AG04450 (cell line): ENCODE measurements at places on chromosomes 2 and 18. TPM values are rescaled to one million over a fixed set of nuclear protein-coding genes. Genes with fewer than 3 reads are reported as not detected.
A peak's percentile ranks its signal among the peaks of the same experiment; 100 is the strongest.

NT5DC4 gene
- polyA plus RNA-seq, result not detected in 2 replicates

PSD4 gene
- polyA plus RNA-seq, result 0.32 and 0.37 TPM in 2 replicates

CCBE1 gene
- polyA plus RNA-seq, result 40.4 and 51.5 TPM in 2 replicates

AFG3L2 gene
- 30.3 and 38.0 TPM in 2 replicates for polyA plus RNA-seq

FAP gene
- polyA plus RNA-seq, result 300 and 374 TPM in 2 replicates

UGT1A5 gene
- polyA plus RNA-seq, result not detected in 2 replicates

GRCh38 chr2:99398303-99398702 is 61.1 kb downstream of the EIF5B start:
- no peak for DNase-seq

DNA sequence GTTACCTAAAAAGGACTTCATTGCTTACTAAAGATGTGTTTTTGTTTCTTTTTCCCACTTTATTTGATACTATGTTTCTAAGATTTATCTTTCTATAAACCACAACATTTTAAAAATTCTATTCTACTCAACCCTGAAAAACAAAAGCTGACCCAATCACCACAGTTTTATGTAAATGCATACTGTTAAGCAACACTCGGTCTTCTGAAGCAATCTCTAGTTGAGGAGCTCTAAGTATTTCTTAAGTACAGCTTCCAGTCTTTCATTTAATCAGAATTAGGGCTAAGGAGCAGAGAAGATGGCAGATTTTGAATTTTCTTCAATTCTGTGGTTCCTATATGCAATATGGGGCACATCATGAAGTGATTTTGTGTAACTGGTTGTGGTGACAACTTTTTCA is 72.2 kb upstream of the SLC4A10 start:
- no peak for DNase-seq

DNA sequence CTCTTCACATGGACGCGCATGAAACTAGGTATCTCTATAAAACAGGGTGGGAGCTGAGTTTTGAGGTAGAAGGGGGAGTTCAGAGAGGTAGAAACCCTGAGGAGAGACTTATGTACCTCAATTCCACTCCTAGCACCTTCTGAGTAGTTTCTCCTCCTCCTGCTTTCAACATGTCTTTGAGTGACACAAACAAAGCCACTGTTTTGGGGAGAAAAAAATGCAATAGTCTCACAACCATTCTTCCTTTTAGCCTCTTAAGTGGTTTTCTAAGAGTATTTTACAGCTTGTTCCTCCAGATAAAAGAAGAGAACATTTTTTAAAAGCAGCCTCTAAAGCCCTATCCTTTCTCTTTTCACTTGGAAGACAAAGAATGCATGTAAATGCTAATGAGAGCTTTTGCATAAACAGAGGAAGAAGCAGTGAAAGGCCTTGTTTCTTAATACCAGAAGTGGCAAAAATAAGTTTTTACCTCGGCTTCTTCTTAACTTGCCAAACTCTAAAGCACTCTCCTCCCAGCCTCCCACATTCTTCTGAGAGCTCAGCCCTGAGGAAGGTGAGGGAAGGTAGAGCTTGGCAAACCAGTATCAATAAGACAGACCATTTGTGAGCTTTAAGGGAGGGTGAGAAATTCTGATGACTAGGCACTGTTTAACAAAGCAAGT is 1304.4 kb upstream of the ACVR2A start:
- DNase-seq, result no peak

- no peak for DNase-seq
Observed at GRCh38 chr18:50559752-50560680, at the start of gene MAPK4. TSS of gene MAPK4 (plus strand) at chr18:50560087. CDS start at chr18:50663959, 103,872 bp downstream.

DNA sequence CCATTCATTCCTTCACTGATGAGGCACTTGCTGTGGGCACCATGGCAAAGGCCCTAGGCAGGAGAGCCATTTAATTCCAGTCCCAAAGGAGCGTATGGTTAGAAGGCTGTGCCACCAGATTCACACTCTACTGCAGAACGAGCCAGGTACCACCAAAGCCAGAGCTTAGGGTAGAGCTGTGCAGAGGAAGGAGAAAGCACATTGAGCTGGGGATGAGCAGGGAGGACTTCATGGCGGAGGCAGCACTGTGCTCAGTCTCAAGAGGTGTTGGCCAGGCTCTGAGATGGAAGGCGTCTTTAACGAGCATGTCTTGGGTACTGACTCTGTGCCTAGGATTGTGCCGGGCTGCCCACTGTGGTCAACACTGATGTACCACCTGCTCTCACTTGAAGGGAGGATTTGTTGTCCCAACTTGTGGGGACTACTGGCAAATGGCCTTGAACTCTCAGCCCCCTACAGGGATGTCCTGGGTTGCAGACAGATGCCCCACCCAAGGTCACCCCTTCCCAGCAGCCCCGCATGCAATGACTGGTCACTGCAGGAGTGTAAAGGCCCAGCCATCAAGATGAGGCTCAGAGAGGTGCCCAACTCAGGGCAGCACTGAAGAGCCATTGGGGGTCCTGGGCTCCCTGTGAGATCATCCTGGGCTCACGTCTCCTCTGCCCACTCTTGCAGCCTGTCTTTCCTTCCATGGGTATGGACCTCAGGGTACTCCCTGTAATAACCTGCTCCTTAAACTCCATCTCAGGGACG is 251.4 kb downstream of the GLI2 start:
- DNase-seq, result no peak

GRCh38 chr2:84939426-84940087 is 31.4 kb upstream of the KCMF1 start:
- DNase-seq, result no peak

DNA sequence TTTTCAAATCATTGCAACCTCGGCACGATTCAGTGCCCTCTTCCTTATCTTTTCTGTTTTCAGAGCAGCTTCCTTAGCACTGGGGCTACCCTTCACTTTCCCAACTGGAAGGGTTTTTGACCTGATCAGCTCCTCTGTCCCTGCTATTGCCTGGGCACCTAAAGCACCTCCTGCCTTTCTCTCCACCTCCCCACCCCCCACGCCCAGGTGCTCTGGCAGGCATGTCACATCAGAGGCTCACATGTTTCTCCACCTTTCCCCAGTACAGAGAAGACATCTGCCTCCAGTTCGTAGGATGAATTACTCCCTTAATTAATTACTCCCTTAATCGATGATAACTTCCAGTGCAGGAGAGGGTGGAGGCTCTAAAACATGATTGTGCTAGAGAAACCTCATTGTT is 88.7 kb upstream of the LCLAT1 start:
- DNase-seq, result no peak

DNA sequence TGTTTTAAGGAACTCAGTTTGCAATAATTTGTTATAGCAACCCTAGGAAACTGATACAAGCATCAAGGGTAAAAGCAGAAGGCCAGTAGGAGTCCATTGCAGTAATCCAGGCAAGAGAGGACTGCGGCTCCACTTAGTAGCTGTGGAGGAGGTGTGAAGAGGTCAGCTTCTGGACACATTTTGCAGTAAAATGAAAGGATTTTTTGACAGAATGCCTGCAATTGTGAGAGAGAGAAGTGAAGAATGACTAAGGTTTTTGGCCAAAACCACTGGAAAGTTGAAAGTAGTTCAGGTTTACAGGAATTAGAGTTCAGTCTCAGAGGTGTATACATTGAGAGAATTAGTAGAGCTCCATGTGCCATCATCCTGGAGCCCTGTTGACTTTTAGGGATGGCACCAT is 129.5 kb downstream of the RHBDD1 start:
- no peak for DNase-seq

DNA sequence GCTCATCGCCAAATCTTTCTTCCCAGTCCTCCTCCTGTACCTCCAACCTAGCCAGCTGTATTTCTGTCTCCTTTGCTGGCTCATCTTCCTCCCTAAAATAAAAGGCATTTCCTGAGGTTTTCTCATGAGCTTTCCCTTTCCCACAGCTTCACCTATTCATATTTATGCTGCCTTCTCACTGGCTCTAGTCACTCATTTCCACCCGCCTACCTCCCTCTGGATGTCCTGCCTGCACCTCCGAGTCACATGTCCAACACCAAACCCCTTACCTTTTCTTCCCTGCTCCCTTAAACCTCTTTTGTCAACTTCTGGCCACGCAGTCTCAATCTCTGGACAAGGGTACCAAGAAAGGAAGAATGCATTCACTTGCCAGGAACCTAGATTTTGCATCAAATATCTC is 2.8 kb downstream of the EIF2AK3 start:
- DNase-seq, result no peak

DNA sequence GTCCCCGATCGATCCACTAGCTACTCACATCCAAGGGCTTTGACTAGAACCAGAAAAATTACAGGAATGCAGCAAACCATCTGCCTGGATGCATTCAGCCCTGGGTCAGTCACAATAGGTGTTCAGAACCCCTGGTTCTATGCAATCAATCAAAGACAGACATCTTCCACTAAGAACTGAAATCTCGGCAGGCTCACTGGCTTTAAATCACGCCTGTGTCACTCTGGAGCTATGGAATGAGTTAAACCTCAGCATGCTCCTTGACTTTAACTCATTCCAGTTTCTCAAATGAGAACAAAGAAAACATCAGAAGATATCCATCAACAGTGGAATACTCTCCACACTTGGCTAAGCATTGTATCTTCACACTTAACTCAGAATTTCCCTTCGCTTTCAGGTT is 68.1 kb upstream of the SPTBN1 start:
- DNase-seq, result no peak

DNA sequence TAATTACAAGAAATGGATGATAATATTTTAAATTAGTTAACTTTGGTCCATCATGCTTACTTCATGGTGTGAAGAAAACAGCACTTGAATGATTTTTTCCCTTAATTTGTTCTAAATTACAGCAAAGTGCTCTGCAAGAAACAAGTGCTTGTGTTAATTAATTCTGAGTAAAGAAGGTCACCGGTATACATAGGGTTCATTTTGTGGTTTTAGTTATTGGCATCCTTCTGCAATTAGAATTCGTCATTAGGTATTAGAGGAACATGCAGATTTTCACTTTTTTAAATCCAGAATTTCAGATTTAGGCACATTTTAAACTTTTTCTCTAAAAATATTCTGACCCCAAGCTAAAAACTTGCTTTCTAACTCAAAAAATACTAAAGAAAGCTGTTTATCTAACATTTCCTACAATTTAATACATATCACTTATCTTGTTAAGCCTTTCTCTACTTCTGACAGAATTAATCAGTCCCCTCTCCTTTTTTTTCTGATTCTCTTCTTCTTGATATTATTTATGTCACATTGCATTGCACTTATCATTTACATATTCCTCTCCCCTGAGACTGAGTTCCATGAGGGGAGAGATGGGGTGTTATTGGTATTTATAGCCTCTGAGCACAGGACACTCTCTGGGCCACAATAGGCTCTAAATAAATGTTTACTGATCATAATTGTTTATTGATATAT is 129.2 kb downstream of the PLA2R1 start:
- no peak for DNase-seq

GRCh38 chr2:173187941-173188788 is 112.5 kb downstream of the MAP3K20 start:
- no peak for DNase-seq

DNA sequence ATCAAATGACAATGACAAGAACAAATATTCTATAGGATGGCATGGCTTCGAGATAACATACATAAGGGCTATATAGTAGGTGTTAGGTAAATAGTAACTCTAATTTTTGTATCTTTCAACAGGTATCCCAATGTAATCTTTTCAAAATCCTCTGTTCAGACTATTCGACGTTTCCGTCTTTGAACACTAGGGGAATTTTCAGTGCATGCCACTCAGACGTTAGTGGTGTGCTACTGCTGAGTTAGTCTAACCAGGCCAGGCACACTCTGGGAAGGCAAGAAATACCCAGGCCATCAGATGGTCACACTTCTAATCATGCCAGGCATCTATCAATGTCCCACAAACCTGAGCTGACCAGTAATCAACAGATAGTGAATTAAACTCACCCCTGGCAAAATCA is 14.6 kb upstream of the CREG2 start:
- DNase-seq, result no peak

GRCh38 chr2:128162266-128162665 is 71.3 kb downstream of the UGGT1 start:
- no peak for DNase-seq

DNA sequence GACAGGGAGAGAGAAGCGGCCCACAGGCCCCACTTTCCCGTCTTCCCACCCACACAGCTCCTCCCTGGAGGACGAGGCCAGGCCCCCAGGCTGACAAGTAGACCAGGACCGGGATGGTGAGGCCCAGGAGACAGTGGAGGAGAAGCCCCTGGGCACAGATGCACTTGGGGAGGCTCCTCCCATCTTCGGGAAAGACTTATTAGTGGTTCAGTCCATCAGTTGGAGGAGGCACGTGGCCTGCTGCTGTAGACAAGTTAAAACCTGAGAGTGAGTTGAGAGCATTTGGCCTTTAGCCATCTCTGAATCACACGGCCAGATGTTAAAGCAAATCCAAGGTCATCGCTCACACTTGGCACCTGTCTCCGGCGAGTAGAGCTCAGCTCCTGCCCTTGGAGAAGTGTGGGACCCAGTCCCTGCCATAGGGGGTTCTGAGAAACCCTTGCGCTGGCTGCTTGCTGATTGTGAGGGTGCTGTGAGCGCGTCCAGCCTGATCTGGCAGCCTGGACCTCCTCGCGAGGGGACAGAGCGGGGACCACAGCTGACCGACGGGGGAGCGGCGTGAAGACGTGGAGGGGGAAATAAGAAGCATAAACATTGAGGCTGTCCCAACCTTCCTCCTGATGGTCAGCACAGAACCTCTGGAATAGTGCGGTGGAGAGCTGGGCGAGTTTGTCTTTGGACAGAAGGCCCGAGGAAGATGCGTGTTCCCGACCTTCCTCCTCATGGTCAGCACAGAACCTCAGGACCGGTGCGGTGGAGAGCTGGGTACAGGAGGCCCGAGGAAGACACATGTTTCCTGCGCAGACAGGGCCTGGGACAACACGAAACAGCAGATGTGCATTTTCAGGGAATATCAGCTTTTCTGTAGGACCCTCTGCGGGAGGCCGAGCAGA is 24.7 kb upstream of the ALLC start:
- peak; percentile 78 for DNase-seq

DNA sequence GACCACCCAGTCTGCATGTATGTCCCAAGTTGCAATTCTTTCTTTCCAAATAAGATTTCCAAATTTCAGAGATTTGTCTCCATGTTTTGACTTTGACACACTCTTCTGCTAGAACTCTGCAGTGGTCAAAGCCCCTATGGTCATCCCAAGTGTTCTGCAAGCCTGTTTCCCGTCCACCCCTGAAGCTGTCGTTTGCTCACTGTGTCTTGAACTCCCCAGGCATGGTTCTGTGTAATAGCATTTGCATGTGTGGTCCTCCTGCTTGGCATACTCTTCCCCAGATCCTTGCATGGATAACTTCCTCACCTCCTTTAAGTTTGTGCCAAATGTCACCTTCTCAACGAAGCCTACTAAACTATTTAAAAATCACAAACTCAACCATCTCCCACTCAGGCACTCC is 3.9 kb upstream of the MTLN start:
- DNase-seq, result no peak

DNA sequence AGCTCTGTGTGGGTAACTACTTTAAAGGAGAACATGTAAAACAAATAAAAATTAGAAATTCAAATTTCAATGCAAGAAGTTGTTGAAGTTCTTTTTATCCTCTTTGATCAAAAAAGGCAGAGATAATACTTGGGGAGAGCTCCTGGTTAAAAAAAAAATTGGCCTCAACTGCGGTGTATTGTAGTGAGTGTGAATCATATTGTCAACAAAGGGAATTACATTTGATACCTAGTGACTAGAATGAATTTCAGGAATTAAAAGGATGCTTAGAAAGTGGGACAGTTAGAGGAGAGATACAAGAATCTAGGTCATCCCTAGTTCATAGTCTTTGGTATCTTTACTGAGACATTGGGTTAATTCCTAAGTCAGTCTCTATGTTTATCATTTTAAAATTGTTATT is 473.0 kb downstream of the CCDC85A start:
- DNase-seq, result no peak

- no peak for DNase-seq
Observed at GRCh38 chr18:25066516-25066915, 285.4 kb downstream of the ZNF521 start.
